Psoas muscle (tissue), 8 donors: ENCODE measurements at places on chromosomes 3 and 15. TPM values are rescaled to one million over a fixed set of nuclear protein-coding genes. Genes with fewer than 3 reads are reported as not detected.

The SERPINI2 gene
- 0.32 TPM for total RNA-seq

The FAM131A gene
- total RNA-seq = 13.8 TPM

The LRRC31 gene
- total RNA-seq = not detected

GRCh38 chr3:39361252-39361927 is 21.8 kb upstream of the SLC25A38 start:
- DNase-seq = no peak

The WNT5A gene
- 2.8 TPM for total RNA-seq

DNA sequence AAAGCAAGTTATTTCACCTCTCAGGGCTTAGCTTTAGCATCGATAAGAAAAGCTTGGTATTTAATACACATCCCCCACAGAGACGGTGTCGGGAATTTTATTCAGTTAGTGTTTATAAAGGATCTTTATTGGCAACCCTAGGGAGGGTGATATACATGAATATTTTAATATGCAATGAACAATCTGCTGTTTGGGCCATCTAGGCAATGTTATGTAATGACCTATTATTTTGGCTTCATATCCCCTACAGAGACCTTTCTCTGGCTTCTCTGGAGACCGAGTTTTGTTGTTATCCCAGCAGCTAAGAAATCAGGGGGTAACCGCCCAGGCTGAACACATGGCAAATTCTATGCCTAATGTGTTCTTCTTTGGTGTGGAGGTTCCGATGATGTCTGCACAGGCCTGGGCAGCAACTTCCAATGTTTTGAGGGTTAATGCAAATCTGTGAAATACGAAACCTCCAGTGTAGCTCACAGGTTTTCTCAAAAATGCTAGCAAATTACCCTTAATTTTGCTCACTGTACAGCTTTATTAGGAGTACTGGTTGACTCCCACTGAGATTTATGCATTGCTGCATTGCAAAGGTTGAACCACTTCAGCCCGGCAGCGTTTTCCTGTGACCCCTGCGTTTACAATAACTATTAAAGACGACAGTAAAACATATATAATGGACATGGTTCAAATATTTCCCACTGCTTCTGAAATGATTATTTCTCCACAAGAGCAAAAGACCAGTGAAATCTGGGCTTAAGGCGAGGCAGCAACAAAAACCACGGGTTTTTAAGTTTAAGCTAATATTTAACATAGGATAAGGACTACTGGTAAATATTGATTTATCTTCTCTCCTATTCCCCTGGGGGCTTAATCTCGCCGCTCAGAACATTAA is 298.3 kb upstream of the NR2E3 start:
- no peak for DNase-seq

DNA sequence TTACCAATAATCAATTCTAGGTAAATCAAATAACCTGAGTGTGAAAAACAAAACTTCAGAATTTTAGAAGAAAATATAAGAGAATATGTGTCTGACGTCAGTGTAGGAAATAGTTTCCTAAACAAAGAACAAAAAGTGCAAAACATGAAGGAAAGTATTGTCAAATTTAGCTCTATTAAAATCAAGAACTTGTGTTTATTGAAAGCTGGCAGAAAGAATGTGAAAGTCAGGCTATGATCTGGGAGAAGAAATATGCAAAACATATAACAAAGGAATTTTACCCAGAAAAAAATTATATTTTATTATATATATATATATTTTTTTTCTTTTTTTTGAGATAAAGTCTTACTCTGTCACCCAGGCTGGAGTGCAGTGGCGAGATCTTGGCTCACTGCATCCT is 129.1 kb upstream of the ANKRD28 start:
- no peak for DNase-seq

DNA sequence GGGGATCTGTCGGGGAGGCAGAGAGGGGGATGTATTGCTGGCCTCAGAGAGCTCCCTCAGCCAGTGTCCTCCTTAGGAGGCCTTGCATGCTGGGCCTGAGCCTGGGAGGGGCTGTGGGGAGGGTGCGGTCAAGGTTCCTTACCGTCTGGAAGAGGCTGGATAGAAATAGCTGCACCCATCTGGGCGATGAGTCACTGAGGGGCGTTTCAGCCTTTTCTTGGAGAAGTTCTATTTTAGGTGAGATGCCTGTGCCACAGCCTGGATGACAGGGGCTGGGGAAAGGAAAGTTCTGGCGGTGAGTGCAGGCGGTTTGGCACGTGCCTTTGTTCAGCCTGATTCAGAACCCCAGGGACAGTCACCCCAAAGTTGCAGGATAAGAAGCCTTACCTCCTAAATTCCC is 35.7 kb upstream of the APEH start:
- no peak for DNase-seq

The C3orf49 gene
- not detected for total RNA-seq

DNA sequence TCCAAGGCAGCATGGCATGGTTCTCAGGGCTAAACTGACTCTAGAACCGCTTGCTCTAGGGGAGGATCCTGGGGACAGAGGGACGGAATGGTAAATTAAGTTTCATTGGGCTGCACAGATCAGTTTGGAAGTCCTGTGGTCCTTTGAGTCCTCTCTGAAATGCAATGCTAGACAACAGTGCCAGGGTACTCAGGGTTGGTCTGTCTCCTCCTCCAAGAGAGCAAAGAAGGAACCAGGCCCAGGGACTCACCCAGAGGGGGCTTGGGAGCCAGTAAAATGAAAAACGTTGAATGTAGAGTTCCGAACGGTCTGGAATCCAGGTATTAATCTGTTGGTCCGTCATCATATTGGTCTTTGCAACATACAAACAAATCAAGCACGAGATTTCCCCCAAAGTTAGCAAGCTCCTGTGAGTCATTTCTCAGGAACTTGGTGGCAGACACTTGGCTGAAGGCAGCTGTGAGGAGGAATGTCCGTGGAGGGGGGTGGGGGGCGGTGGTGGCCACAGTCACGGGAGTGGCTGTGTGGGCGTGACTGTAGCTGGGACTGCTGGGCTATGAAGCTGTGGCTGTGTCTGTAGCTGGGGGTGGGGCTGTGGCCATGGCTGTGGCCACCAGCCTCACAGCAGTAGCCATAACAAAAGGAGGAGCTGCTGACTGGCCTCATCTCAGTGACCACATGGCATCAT is 361.0 kb downstream of the SHQ1 start:
- DNase-seq = peak; percentile 77

The ALS2CL gene
- total RNA-seq = 6.3 TPM

DNA sequence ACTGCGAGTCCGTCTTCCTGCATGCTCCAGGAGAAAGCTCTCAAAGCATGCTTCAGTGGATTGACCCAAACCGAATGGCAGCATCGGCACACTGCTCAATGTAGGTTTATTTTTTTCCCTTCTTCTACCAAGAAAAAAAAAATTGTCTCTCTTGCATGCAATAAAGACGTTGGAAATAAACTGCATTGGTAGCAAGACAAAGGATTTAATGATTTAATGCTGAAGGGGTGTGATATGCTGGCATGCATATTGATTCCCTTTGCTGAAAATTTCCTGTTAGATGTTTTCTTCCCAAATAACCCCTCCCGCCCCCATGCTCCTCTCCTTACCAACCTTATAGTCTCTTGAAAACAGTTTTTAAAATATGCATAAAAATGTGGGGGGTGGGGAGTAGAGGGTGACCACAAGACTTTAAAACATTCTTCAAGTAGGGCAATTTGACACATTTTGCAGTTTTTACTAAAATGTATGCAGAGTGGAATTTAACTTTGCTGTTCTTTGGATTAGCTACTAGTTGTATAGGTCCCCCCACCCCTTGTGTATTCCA is 799 bp downstream of the RARB start:
- DNase-seq = no peak

DNA sequence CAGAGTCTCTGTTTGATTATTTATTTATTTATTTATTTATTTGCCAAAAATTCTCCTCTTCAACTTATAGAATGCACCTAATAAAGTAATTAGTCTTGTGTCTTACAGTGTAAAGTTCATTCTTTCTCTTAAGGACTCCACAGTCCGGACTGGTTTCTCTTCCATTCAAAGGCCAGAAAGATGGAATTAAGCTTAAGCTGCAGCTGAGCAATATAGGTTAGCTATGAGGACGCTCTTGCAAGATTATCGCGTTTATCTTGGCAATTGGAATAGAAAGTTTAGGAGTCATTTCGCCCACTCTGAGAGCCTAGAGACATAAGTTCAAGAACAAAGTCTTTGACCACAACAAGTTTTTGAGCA is 15.0 kb downstream of the TAGLN3 start:
- no peak for DNase-seq

GRCh38 chr15:37701230-37701629 is 233.2 kb upstream of the TMCO5A start:
- no peak for DNase-seq

- DNase-seq = no peak
Measured at GRCh38 chr3:45143673-45144671, 2.2 kb downstream of the CDCP1 start.

The CCR8 gene
- not detected for total RNA-seq

The DNASE1L3 gene
- 0.84 TPM for total RNA-seq

GRCh38 chr3:126394977-126395321 is 240 bp downstream of the CFAP100 start:
- no peak for DNase-seq

The CD200 gene
- total RNA-seq = 1.5 TPM

DNA sequence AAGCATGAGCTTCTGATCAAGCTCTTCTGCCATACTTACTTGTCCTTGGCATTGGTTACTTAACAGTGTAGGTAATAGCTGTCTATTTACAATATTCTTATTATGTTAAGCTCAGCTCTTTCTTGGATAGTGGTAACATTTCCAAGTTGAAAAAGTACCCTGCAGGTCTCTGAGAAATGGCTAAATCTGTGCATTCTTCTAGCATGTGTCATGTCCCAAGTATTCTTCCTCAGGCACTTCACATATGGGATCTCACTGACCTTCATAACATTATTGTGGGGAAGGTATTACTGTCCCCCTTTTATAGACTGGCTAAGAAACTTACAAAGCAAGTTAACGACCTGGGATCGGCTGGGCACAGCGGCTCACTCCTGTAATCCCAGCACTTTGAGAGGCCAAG is 236.1 kb downstream of the RORA start:
- DNase-seq = no peak
